ENCODE measurements at places on chromosomes 3 and 15.

GRCh38 chr3:189702066-189702646 is 71.0 kb downstream of the TP63 start:
- DNase-seq = no peak

GRCh38 chr15:60626051-60626450 is 147.1 kb upstream of the ICE2 start:
- no peak for DNase-seq

DNA sequence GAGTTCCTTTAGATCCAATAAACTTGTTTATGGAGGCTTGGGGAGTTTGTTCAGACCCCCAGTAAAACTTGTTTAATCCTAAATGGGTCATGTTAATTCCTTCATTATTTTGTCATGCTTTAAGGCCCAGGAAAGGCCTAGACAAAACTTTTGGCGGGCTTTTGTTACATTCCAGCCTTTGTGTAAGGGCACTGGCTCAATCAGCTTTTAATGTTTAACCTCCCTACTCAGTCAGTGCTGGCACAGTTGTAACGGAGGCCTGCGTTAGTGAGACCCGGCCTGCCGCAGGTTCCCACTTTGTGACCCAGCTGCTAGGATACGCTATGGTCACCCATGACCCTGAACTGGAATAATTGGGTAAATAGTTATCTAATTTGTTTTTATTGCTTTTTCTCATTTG is 59.2 kb downstream of the OXSM start:
- no peak for DNase-seq

- DNase-seq = no peak
These were observed 45.4 kb downstream of the SSR3 start for GRCh38 chr3:156509189-156510174.

GRCh38 chr3:124277144-124277890 is 285.4 kb upstream of the ROPN1 start:
- peak; percentile 27 for DNase-seq

- no peak for DNase-seq
These were observed 9.6 kb upstream of the ATP13A3 start for GRCh38 chr3:194496217-194496919.

GRCh38 chr3:194705761-194706160 is 20.1 kb downstream of the FAM43A start:
- DNase-seq = no peak

GRCh38 chr15:34951993-34952392 is 17.5 kb downstream of the AQR start:
- no peak for DNase-seq

- no peak for DNase-seq
These were observed 771.6 kb downstream of the DIPK2A start for GRCh38 chr3:144743225-144743668.

DNA sequence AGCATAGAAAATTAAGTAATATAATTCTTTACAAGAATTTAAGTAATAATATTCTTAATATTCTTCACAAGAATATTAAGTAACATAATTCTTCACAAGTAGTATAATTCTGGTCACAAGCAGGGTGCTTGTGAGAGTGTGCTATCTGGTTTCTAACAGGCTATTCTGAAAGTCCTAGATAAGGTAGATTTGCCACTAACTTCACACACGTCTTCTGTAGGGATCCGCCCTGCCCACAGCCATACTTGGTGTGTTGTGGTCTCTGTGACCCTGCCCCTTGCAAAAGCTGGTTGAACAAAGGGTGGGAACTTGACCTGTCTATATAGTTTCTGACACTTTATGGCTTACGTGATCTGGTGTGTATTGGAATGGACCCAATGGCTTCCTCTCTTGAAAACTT is 253.4 kb upstream of the MDFIC2 start:
- no peak for DNase-seq

DNA sequence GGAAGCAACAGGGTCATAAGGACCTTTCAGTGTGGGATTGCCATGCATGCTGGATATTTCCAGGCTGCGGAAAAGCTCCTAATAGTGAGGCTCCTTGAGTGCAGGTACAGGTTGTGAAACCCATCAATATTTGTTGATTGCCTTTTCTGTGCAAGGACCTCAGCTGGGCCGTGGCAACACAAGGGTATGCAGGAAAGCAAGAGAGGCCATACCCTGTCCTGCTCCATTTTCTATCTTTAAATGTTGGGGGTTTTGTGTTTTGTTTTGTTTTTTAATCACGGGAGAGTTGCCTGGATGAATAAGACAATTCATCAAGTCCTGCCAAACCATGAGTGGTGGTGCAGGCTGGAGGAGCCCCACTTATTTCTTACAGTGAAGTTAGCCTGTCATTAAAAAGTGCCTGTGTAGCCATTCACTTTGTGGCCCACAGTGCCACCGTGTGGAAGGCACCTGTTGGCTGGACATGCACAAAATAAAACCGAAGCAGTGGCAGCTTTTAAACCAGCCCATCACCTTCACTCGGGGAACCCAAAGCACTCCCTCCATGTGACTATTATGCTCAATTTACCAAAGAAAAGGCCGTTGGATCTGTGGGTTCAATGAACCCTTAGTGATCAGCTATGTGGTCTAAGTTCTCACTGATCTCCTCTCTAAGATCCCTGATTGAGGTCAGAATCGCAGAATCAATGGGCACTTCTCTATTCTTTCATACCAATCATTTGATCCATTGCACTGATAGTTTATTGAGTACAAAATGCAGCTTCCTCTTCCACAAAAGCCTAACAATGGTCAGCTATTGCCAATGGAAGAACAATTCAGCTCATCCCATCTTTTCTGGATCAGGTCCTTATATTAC is 42.2 kb downstream of the CLDN18 start:
- no peak for DNase-seq

DNA sequence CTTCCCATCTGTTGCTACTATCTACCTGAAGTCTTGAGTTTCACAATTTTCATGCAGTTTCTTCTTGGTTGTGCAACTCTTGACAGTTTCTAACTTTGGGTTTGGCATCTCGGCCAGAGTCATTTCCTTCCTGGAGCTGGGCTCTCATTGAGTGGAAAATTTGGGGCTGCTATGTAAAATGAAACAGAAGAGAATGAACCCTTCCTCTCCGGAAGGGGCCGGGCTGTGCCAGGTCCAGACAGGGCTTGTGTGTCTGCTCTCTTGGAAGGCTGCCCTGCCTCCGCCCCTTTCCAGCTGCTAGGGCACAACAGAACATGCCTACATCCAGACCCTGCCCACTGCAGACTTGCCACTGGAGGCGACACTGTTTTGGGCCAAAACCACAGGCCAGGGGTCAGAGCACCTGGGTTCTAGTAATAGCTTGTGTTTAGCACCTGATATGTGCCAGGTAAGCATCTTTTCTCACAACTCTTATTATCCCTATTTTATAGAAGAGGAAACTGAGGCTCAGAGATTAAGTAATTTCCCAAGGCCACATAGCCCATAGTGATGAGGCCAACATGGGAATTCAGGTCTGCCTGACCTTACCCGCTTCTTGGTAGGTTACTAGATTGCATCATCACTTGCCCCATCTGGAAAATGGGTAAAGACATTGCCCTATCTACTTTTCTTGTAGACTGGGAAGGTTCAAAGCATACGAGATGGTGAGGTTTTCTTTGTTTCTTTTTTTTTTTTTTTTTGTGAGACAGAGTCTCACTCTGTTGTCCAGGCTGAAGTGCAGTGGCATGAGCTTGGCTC is 25.0 kb downstream of the IRAK2 start:
- DNase-seq = no peak

DNA sequence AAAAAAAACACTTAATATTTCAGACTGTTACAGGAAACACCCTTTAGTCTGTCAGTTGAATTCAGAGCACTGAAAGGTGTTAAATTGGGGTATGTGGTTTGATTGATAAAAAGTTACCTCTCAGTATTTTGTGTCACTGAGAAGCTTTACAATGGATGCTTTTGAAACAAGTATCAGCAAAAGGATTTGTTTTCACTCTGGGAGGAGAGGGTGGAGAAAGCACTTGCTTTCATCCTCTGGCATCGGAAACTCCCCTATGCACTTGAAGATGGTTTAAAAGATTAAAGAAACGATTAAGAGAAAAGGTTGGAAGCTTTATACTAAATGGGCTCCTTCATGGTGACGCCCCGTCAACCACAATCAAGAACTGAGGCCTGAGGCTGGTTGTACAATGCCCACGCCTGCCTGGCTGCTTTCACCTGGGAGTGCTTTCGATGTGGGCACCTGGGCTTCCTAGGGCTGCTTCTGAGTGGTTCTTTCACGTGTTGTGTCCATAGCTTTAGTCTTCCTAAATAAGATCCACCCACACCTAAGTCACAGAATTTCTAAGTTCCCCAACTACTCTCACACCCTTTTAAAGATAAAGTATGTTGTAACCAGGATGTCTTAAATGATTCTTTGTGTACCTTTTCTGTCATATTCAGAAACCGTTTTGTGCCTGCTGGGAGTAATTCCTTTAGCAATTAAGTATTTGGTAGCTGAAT is 17.9 kb downstream of the TMEM43 start:
- DNase-seq = no peak

- DNase-seq = no peak
These were observed 150.1 kb upstream of the LRRN1 start for GRCh38 chr3:3648988-3649679.

DNA sequence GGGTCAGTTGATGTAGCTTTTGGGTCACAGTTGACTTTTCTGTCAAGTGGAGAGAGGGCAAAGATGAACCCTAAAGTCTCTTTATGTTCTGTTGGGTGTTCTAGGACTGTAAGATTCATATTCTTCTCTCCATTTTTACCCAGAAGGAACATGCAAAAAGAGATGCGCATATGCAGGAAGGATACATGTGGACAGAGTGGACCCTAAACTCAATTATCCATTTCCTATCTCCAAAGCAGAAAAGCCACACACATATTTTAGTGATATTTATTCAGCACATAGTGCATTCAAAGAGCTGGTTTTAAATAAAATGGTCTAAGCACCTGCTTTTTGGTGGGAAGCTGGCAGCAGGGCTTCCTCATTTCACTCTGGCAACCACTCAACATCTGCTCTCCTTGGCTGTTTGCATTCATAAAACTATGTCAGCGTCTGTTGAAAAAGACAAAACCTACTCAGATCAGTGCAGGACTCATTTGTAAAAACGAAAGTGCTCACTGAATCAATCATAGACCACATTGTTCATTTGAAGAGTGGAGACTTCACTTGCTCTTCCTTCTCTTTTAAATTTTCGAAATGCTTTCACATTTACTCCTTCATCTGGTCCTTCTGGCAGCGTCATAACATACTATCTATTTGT is 96.6 kb downstream of the SEMA6D start:
- no peak for DNase-seq

DNA sequence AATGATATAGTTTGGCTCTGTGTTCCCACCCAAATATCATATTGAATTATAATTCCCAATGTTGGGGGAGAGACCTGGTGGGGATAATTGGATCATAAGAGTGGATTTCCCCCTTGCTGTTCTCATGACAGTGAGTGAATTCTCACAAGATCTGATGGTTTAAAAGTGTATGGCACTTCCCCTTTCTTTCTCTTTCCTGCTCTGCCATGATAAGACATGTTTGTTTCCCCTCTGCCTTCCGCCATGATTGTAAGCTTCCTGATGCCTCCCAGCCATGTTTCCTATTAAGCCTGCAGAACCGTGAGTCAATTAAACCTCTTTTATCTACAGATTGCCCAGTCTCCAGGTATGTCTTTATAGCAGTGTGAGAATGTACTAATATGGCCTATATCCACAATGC is 126.7 kb upstream of the GMNC start:
- DNase-seq = no peak

DNA sequence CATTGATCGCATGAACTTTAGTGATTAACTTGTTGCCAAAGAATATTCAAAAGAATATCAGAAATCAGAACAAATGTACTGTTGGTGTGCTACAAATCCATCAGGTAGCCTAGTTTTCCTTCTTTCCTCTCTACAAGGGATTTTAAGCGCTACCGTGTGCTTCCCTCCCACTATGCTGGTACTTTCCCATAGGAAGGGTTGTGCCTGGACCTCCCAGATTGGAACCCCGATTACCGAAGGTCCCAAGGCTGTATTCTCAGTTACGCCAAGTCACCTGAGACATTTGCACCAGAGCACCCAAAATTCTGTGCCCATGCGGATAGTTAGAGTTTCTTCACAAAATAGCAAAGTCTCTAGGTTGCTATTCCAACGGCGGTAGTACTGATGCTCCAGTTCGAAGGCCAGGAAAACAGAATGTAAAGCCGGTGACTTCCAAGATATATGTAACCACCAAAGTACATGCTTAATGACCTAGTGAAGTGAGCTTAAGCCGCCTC is 23.4 kb upstream of the GATM start:
- no peak for DNase-seq

- no peak for DNase-seq
These were observed 266.2 kb upstream of the IGF1R start for GRCh38 chr15:98382139-98382538.
